ENCODE measurements at places on chromosomes 7 and 10.

DNA sequence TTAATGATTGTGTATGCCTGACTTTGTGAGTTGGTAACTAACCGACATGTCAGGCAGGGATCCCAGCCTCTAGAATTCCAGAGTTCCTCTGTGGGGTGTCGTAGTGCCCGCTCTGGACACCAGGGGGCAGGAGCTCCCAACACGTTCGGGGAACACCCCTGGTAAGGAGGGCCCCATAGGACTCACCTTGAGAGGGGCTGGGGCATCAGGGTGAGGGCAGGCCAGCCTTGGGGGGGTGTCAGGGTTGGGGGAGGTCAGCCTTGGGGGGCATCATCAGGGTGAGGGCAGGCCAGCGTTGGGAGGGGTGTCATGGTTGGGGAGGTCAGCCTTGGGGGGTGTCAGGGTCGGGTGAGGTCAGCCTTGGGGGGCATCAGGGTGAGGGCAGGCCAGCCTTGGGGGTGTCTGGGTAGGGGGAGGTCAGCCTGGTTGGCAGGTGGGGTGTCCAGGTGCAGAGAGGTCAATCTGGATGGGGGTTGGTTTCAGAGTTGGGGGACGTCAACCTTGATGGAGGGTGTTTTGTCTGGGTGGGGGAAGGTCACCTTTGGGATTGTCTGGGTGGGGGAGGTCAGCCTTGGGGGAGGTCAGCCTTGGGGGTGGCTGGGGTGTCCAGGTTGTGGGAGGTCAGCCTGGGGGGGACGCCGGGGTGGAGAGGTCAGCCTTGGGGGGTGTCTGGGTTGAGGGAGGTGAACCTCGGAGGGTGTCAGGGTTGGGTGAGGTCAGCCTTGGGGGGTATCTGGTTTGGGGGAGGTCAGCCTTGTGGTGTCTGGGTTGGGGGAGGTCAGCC is 45.6 kb upstream of the SUN1 start:
- DNase-seq, result peak; percentile 76

GRCh38 chr7:114472896-114473512 is 58.4 kb downstream of the FOXP2 start:
- DNase-seq, result no peak

- no peak for DNase-seq
These were observed 541 bp upstream of the DENND10 start for GRCh38 chr10:119103241-119103902.

- DNase-seq, result no peak
These were observed 549.1 kb downstream of the NXPH1 start for GRCh38 chr7:8982338-8982992.

DNA sequence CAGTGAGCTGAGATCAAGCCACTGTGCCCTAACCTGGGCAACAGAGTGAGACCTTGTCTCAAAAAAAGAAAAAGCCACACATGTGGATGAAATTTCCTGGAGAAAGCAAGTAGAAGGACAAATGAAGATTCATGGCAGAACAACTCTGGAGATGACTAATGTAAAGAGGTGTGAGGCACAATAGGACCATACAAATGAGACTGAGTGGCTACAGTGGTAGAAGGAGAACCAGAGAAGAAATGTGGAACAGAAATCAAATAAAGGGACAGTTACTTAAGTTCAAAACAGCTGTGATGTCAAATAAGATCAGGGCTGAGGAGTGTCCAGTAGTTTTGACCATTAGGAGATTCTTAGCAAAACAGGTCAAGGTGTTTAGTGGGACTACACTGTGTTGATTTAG is 130.9 kb upstream of the CDK6 start:
- no peak for DNase-seq

DNA sequence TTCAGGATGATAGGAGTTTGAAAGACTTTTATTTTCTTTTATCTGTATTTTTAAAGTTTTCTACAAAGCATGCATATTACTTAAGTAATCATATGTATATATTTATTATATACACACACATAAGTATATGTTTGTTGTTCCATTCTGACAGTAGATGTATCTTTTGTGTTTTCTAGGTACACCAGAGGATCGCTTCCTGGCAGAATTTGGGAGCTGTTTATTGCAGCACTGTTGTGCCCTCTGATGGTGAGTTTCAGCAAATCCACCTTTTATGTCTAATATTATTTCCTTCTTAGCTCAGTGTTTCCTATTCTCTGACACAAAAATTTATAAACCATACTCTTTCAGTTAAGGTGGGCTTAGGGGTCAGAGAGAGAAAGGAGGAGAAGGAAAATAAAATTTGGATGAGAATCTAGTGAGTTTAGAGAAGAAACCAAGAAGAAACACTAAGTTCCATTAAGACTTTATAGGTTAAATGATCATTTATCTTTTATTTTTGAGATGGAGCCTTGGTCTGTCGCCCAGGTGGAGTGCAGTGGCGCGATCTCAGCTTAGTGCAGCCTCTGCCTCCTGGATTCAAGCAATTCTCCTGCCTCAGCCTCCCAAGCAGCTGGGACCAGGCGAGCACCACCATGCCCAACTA is 59.2 kb upstream of the OIT3 start:
- no peak for DNase-seq

GRCh38 chr7:147670759-147671158 is 919.8 kb upstream of the C7orf33 start:
- DNase-seq, result no peak

DNA sequence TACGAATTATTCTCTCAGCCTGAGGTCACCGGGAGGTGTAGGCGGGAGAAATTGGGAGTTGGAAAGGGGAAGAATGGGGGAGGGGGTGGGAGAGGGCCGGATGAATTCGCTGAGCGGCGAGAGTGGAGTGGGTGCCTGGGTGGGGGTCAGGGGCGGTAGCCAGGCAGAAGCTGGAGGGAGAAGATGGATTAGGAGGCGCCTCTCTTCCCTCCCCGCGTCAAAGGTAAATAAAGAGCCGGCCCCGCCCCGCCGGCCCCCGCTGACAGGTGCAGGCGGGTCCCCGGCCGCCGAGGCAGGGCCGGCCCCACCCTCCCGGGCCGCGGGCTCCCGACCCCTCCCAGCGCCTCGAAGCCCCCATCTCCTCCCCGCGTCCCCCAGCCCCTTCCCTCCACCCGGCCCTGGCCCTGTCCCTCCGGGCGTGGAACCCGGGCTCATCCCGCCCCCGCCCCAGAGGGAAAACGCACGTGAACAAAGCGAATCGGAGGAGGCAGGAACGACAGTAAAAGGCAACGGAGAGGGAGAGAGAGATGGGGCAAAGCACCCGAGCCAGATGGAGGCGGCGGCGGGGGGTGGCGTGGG is 872 bp downstream of the FAM131B start:
- no peak for DNase-seq

- no peak for DNase-seq
These were observed 553.8 kb downstream of the GLRX3 start for GRCh38 chr10:130689743-130690626.

- no peak for DNase-seq
These were observed 63.9 kb downstream of the TPK1 start for GRCh38 chr7:144771927-144772326.

DNA sequence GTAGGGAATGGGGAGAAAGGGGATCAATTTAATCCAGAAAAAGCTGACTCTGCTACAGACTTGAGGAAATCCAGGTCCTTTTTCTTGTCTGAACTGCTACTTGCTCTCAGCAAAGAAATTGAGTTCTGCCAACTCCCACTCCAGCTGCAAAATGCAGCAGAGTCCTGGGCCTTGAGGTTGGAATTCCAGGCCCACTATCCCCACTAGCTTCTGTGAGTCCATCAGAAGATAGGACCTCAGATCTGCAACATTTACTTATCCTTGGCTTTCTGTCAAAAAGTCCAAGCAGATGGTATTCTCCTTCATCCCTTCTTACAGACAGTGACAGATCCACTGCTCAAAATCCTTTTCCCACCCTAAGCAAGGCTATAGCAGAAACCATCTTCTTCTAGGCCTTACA is 219.2 kb downstream of the ARHGAP12 start:
- no peak for DNase-seq

DNA sequence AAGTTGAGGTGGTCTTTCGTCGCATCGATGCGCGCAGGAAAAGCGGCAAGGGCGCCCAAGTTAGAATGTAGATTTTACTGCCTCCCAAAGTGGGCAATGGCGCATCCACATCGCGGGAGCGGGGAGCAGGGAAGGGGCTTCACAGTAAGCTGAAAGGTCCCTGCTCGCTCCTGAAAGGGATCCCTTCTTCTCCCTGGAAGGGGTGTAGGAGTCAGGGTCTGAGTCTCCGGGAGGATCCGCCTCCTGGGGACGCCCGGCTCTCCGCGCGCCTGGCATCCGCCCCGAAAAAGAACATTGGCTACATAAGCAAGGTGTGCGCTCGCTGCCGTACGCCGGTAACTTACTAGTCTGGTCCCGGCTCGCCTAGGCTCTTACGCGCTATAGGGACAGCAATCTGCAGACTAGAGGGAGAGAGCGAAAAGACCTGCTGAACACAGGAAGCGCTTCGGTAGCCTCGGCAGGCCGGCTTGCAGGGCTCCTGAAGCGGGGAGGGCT is 804 bp downstream of the UNC5B start:
- DNase-seq, result no peak

GRCh38 chr10:132018446-132018845 is 36.7 kb upstream of the BNIP3 start:
- no peak for DNase-seq

DNA sequence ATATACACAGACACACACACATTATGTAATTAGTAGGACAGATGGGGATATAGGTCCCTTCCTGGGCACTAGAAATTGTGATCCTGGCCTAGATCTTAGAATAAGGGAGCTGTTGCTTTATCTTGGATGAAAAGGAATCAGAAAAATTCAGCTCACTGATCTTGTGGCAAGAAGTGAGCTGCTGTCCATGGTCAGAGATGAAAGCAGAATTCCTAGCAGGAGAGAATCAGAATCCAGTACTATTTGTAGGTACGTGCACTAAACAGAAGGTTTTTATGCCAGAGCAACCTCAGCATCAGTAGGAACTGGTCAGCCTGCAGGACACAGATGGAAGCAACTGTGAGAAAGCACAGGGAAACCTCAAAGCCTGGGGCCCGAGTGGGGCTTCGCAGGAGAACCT is 549.2 kb upstream of the POM121L12 start:
- no peak for DNase-seq

DNA sequence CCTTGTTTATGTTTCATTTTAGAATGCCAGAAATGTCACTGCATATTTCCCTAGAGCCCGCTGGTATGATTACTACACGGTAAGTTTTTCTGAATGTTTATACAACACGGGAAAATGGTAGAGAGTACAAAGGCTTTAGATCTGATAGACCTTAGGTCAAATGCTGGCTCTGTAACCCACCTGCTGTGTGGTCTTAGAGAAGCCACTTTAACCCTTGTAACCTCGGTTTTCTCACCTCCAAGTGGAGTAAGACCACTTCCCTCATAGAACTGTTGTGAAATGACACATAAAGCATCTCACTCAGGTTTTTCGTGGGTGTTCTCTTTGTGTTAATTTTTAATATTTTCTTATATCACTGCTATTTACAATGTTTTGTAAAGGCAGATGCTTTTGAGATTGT is 13.9 kb upstream of the MGAM2 start:
- DNase-seq, result no peak

GRCh38 chr7:135745703-135746312 is 2.8 kb downstream of the FAM180A start:
- DNase-seq, result no peak

GRCh38 chr7:3991731-3992231 is 690.3 kb upstream of the FOXK1 start:
- no peak for DNase-seq

GRCh38 chr10:124632566-124632965 is 111.6 kb downstream of the FAM53B start:
- DNase-seq, result no peak

GRCh38 chr7:139588632-139589031 is 65.1 kb downstream of the CLEC2L start:
- DNase-seq, result no peak

- no peak for DNase-seq
These were observed 110.4 kb downstream of the OSBPL3 start for GRCh38 chr7:24869572-24869971.

GRCh38 chr10:35214607-35215020 is 88.0 kb downstream of the CREM start:
- no peak for DNase-seq

DNA sequence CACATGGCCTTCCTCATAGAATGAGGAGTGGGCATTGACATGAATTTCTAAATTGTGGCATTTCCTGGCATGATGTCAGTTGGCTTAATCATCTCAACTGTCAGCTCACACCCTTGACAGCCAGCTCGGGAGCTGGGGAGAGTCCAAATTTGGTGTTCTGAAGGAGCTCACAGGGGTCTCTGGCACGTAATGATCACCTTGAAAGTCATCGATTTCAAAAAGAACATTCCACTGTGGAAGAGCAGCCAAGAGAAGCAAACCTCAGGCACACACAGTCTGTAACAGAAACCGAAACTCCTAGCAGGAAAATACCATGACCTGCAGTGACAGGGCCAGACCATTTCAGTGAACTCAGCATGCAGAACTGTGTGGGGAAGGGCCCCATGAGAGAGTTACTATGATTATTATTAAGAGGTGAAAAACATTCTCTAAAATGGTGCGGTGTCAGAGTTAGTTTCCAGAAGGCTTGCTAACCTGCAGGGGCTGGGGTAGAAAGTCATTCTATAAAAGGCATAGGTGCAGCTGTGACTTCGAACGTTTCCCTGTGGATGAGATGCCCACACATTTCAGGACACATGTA is 26.4 kb upstream of the KLF6 start:
- no peak for DNase-seq

- no peak for DNase-seq
These were observed 85.1 kb downstream of the KLF6 start for GRCh38 chr10:3699916-3700315.

DNA sequence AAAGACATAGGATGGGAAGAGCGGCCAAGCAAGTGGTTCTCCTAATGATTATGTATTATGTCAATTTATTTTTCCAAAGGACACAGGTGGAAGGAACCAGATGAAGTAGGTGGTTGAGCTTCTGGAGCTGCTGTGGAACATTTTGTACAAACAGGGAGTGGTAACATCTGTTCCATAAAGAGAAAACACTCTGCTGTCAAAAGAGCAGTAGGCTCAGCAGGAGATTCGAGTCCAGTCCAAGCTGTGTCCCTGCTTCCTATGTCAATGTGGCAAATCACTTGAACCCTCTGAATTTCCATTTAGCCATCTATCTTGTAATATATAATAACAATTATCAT is 448.0 kb upstream of the ANKRD30A start:
- DNase-seq, result no peak

GRCh38 chr7:149569025-149569725 is 71.6 kb upstream of the ZNF746 start:
- no peak for DNase-seq

GRCh38 chr10:103709341-103709920 is 145.9 kb downstream of the SH3PXD2A start:
- no peak for DNase-seq

GRCh38 chr10:83023662-83024061 is 1115.6 kb upstream of the GHITM start:
- DNase-seq, result no peak

DNA sequence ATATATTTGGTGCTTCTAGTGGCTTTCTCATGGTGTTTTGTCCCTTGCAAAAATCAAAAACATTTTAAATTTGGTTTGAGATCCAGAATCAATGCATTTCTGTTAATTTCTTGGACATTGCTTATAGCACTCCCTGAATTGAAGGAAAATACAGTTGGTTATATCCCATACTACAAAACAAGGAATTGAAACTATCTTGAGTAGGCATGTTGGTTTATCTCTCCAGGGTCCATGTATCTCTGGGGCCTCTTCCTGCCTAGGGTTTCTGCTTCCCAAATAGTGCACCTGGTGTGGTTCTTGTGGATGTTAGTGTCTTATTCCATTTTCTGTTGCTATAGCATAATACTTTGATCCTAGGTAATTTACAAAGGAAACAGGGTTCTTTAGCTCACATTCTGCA is 212.4 kb downstream of the CAMK1D start:
- DNase-seq, result no peak

Measured in stimulated activated CD4-positive, alpha-beta T cell treated with anti-CD3 and anti-CD28 coated beads, Interleukin-2, amount 100 ng/mL, for 24 hours (primary cell).